ENCODE measurements at places on chromosomes 1 and 21. TPM values are rescaled to one million over a fixed set of nuclear protein-coding genes. Genes with fewer than 3 reads are reported as not detected.

Gene TIE1
- not detected for polyA plus RNA-seq

Gene NMNAT1
- polyA plus RNA-seq: 3.3 TPM

Gene VWA1
- polyA plus RNA-seq: 4.2 TPM

Gene CD101
- polyA plus RNA-seq: 0.21 TPM

Gene PTGS2
- 6.9 TPM for polyA plus RNA-seq

Gene ACOT11
- polyA plus RNA-seq: 1.8 TPM

Gene UBE2U
- polyA plus RNA-seq: not detected

Gene PPM1J
- polyA plus RNA-seq: 0.51 TPM

Gene LCE2A
- not detected for polyA plus RNA-seq

Gene ASPM
- 19.0 TPM for polyA plus RNA-seq

Gene TTC13
- 12.5 TPM for polyA plus RNA-seq

Gene MX2
- 0.05 TPM for polyA plus RNA-seq

Gene SASS6
- 5.5 TPM for polyA plus RNA-seq

Gene CD1D
- polyA plus RNA-seq: not detected

Gene GOLT1A
- 2.4 TPM for polyA plus RNA-seq

Gene C4BPA
- 0.92 TPM for polyA plus RNA-seq

Gene SERTAD4
- 1.3 TPM for polyA plus RNA-seq

Gene OR10J1
- not detected for polyA plus RNA-seq

Gene C1orf115
- 6.8 TPM for polyA plus RNA-seq

Gene KRTAP7-1
- not detected for polyA plus RNA-seq

Gene DISP1
- polyA plus RNA-seq: 1.1 TPM

Gene OLFM3
- not detected for polyA plus RNA-seq

Gene KMO
- 0.36 TPM for polyA plus RNA-seq

Gene FBXO2
- 14.3 TPM for polyA plus RNA-seq

Gene LAX1
- polyA plus RNA-seq: not detected
